ENCODE measurements at places on chromosomes 7 and 10.

GRCh38 chr7:4882169-4883032 lies 1.1 kb downstream of the RADIL start:
- DNase-seq, result peak; percentile 66

- peak; percentile 3 for DNase-seq
Observed at GRCh38 chr7:14184292-14184864, 194.9 kb upstream of the ETV1 start.

- no peak for DNase-seq
Observed at GRCh38 chr10:103193820-103194529, 903 bp upstream of the NT5C2 start.

DNA sequence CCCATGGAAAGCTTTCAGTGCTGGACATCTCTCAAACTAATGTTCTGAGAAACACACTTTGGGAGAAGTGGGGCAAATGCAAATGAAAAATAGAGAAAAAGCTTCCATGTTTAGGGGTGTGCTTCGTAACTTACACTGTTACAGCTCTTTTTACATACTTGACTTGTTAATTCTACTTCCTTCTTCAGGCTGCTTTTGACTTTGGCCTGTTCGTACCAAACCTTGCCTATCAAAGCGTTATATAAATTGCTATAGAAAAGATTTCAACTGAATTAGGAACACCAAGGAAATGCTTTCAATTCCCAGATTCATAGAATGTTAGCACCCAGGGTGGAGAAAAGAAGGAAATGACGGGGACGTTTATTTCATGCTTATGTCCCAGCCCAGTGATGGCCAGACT lies 140.8 kb upstream of the PRR15 start:
- no peak for DNase-seq

GRCh38 chr7:30347226-30348082 lies 63.1 kb downstream of the ZNRF2 start:
- DNase-seq, result no peak

- DNase-seq, result peak; percentile 94
Observed at GRCh38 chr7:135335628-135336139, 102.0 kb downstream of the STRA8 start.

DNA sequence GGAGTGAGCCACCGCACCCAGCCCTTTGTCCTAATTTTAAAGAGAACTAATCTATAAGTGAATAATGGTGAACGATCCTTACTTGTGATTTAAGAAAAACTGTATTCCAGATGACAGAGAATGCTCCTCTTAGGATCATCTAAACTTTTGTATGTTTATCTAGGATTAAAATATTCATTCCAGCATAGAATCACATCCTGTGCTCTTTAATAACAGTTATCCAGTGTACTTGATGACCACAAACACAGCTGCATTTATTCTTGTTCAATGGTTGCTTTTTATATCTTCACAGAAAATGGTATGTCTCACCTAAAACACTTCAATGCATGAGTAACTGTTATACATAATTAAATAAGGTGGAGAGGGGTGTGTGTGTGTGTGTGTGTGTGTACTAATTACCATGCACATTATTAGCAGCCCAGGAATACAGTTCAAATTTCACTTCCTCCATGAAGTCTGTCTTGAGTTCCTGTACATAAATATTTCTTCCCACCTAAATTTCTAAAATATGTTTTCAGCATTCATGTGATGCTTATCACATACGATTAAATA lies 38.5 kb upstream of the SEMA3C start:
- no peak for DNase-seq

DNA sequence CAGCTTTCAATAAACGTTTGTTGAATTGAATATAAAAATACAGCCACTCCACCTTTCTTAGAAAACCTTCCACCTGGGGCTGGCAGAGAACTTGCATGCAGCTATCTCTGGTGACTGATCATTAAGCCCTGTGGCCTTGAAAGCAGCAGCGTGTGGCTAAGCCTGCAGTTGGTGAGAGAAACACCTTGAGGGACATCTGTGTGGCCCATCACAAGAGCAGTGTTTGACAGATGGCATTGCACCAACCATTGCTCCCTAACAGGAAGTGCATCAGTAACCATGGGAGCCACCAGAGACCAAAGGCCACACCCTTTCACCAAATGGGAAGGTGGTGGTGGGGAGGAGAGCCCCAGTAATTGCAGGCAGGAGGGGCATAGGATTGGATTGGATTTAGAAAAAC lies 22.4 kb downstream of the RHOBTB1 start:
- DNase-seq, result no peak

GRCh38 chr7:55206235-55207029 lies 158.7 kb upstream of the LANCL2 start:
- DNase-seq, result no peak

DNA sequence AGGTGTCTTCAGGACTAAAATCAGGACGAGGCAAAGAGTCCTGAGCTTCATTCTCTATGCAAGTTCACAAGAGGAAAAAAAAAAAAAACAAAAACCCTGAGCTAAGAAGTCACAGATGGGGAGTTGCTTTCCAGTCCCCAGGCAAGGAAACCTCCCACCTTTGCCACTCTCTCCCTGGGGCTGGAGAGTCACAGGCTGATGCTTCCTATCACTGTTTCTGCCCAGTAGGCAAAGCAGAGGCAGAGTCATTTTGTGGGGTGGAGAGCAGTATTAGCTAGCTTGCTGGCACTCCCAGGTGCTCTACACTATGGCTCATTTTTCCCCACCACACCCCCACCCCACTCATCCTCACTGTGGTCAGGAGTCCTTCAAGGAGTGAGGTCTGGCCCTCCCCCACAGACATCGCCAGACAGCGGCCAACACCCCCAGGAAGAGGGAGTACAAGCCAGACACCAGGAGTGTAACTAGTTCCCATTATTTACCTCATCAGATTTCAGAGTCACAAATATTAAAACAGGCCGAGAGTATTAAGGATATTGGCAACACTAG lies 34.6 kb upstream of the UNC5B start:
- DNase-seq, result no peak

GRCh38 chr7:127976738-127977120 lies 54.5 kb downstream of the LRRC4 start:
- no peak for DNase-seq

DNA sequence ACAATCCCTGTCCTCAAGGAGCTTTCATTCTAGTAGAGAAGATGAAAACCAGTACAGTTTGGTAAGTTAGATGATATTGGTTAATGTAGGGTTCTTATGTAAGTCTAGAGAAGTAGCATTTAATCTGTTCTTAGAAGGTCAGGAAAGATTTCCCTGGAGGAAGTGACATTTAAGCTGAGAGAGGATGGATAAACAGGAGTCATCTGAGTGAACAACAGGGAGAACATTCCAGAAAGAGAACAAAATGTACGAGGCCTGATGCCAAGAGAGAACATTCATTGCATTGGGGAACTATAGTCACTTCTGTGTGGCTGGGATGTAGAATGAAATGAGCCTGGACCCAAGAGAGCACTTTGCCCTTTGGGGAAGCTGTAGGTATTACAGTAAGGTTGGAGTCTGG lies 88.0 kb downstream of the CFTR start:
- DNase-seq, result no peak

GRCh38 chr7:17943006-17943405 lies 2.7 kb upstream of the SNX13 start:
- no peak for DNase-seq

- DNase-seq, result no peak
Observed at GRCh38 chr7:69246758-69247157, 351.5 kb upstream of the AUTS2 start.

DNA sequence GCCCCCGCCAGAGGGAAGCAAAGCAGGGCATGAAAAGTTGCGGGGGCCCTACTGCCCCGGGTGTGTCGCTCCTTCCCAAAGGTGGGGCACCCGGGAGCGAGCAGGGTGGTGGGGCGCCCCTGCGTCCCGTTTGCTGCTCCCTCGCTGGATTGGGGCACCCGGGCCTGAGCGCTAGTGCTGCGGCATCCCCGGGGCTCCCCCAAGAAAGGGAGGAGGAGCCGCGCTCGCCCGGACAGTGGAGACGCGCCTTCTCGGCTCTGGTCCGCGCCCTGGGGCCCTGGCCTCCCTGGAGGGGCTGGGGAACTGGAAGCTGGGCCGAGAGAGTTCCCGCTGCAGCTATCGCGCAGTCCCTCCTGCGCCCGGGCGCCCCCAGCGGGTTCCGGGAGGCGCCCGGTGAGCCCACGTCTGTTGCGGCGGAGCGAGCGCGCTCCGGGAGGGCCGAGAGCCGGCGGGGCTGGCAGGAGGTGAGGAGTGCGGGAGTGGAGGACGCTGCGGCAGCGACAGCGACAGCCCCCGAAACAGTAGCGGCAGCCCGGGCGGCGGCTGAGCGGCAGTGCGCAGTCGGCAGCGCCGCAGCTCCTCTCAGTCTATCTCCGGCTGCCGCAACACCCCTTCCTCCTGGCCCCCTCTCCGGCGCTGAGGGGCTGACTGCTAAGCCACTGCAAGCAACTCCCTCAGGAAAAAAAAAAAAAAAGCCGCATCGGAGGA lies 504 bp upstream of the BMPER start:
- peak; percentile 61 for DNase-seq

DNA sequence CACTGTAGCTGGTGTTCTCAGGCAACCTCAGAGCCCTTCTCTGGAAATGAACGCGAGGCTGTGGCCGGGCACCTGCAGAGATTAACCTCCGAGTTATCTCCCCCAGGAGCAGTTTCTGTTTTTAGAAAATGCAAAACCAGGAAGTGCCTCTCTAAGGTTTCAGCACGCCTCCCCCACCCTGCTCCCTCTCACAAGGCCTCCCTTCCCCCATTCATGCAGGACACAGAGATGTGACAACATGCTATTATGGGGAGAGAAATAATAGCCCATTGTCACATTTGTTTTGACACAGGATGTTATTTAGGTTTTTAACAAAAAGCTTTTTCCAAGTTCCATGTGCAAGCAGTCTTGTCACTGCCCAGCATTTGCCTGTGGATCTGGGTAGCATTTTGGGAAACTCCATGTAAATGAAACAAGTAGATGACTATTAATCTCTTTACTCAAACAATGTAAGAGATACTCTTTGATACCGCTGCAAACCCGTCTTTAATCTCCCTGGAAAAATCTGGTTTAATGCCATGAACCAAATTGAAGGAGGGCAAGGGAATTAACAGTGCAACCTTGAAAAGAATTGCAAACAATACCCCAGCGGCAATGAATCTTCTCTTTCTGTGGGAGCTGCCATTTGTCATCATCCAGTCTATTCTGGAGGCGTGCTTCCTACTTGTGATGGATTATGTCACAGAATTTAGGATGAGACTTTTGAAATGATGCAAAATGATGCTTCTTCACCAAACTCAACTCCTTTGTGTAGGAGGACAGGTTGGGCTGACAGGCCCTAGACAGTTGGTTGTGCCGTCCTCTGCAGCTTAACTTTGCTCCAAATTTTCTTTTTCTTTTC lies 86.5 kb upstream of the NMT2 start:
- DNase-seq, result no peak

DNA sequence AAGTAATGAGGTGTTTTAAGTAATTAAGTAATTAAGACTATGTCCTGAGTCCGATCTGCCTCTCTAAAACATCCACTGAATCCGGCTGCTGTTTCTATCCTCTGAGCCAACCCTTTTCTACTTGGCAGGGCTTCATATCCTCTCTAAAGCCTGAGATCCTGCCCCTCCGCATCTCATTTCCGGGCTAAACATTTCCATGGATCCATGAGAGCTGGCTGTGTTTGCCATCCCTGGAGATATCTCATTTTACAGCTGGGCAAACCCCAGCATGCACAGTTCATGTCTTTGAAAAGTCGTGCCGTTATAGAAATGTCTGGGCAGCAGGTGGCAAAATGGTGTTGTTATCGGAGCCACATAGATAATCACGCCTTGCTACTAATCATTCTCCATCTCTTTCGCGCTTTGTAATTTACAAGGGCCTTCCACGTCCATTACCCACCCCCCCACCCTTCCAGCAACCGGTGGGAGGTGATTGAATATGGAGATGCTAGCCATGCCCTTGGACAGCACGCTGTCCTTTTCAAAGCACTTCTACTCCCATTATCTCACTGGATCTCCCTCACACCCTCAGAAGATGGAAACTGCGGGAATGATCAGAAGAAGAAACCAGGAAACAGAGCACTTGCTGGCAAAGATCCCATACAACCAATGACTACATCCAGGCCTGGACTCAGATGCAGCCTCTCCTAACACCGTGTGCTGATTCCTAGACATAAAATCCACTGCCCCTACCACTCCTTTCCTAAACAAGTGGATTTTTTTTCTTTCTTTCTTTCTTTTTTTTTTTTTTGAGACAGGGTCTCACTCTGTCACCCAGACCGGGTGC lies 1189.2 kb downstream of the TYW1 start:
- no peak for DNase-seq

- peak; percentile 65 for DNase-seq
Observed at GRCh38 chr7:10908600-10908999, 65.1 kb upstream of the PHF14 start.

- DNase-seq, result no peak
Observed at GRCh38 chr10:74650613-74651012, 175.8 kb upstream of the KAT6B start.

DNA sequence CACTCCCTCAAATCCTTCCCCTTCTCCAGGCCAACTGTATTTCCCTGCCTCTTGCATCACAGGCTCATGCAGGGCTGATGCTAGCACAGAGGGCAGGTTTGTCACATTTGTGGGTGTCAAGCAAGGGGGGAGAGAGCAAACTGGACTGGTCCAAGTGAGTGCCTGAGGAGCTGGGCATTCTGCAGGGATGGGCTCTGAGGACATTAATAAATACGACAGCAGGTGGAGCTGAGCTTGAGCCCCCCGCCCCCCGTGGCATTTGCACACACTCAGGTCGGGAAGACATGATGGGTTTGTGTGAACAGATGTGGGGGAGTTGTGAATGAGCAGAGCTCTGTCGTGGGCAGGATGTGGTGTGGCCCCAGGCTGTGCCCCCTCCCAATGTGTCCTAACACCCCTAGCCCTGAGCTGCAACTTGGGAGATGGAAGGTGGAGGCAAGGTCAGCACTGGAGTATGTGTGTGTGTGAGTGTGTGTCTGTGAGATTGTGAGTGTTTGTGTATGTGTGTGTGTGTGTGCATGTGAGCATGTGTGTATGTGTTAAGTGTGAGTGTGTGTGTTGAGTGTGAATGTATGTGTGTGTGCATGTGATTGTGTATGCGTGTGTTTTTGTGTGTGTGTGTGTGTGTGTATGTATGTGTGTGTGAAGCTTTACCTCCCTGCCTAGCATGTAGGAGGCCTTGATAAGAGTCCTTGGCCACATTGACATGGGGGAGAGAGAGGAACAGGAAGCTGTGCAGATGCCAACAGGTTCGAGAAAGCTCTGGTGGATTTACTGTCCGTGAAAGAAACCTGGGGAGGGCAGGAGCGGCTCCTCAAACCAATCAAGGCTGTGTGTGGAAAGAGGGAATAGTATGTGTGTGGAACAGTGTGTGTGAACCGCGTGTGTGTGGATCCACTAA lies 9.1 kb downstream of the RASSF4 start:
- DNase-seq, result no peak

- DNase-seq, result peak; percentile 35
Observed at GRCh38 chr7:147607157-147607800, 983.3 kb upstream of the C7orf33 start.

GRCh38 chr7:138116141-138116540 lies 39.9 kb downstream of the AKR1D1 start:
- DNase-seq, result no peak

Measured in NT2/D1 (cell line).